ENCODE measurements at places on chromosomes 4 and X.

DNA sequence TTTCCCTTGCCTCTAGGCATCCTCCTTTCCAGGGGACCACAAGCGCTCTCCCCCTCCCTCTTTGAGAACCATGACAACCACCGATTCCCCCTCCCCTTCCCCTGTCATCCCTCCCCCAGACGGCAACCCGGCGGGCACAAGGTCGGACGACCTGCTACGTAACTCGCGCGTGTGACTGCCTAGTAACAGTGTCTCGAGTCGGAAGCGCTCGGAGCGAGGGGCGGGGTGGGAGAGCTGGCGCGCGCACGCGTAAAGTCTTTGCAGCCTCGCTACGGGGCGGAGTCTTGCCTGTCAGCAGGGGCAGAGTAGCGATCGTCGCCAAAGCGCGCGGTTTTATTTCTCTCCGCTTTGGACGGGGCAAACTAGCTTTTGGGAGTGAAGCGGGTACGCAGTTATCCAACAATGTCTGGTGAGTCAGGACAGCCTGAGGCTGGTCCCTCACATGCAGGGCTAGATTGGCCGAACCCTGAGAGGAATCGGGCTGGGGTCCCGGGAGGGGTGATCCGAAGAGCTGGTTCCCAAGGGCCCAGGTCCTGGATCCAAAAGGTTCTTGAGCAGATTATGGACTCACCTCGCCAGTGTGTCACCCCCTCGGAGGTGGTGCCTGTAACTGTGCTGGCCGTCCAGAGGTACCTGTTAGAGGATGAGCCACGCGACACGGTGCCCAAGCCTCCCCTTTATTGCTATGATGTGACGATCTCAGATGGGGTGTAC, at the start of gene RADX:
Gene RADX, plus strand, starts transcription at position 300 of the 714 bp plus-strand sequence. Its CDS starts 103 bp downstream, at position 403.
- DNase-seq, result peak; percentile 64

- no peak for DNase-seq
Observed at GRCh38 chr4:35789899-35790574, 454.3 kb downstream of the ARAP2 start.

DNA sequence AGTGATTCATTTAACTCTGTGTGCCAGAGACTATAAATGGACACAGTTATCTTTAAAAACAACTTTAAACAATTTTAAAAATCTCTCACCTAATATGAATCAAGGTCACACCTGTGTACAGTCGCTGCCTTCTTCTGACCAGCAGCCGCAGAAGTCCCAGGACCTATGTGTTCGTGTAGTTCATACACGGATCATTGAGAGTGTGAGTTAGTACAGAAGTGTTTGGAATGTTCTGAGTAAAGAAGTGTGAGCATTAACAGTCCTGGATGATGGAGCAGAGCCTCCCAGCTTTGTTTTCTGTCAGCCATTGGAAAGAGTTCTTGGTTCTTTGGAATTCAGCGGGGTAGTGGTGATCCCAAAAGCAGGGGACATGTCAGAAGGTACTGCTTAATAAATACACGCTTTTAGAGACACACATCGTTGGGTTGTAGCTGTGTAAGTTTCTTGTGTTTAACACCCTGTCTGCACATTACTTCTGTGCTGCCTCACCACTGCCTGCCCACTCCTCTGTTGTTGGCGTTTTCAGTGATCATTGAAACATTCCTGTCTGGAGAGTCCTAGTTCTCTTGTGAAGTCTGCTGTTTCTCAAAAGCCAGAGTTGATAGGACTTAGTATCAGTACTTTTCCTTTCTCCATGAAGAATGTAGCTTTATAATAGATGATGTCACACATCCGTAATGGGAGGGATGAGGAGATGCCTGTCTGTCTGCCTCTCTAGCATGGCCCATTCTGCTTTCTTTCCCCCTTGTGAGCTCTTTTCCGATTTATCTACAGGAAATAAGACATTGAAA, 90.6 kb downstream of the PTTG2 start:
- no peak for DNase-seq

GRCh38 chr4:158130204-158130603, 42.6 kb downstream of the GASK1B start:
- DNase-seq, result no peak

GRCh38 chrX:23871905-23872546, 35.7 kb downstream of the APOO start:
- DNase-seq, result no peak

- DNase-seq, result no peak
Observed at GRCh38 chrX:88325634-88326033, 421.4 kb upstream of the CPXCR1 start.

DNA sequence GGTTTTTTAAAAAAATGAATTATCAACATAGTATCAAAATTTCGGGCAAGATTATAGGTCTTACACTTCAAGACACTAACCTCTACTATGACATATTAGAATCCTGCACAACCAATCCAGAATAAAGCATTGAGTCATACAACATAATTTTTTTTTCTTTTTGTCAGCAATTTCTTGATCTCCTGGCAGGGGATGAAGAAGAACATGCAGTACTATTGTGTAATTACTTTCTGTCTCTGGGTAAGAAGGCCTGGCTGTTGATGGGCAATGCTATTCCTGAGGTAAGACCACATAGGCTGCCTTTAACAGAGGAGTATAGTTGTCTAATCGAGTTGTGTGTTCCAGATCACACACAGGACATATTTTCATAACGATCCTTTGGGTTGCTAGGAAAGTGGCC, 67.5 kb downstream of the FBXL5 start:
- DNase-seq, result no peak
